ENCODE measurements at places on chromosomes 3 and 15.

DNA sequence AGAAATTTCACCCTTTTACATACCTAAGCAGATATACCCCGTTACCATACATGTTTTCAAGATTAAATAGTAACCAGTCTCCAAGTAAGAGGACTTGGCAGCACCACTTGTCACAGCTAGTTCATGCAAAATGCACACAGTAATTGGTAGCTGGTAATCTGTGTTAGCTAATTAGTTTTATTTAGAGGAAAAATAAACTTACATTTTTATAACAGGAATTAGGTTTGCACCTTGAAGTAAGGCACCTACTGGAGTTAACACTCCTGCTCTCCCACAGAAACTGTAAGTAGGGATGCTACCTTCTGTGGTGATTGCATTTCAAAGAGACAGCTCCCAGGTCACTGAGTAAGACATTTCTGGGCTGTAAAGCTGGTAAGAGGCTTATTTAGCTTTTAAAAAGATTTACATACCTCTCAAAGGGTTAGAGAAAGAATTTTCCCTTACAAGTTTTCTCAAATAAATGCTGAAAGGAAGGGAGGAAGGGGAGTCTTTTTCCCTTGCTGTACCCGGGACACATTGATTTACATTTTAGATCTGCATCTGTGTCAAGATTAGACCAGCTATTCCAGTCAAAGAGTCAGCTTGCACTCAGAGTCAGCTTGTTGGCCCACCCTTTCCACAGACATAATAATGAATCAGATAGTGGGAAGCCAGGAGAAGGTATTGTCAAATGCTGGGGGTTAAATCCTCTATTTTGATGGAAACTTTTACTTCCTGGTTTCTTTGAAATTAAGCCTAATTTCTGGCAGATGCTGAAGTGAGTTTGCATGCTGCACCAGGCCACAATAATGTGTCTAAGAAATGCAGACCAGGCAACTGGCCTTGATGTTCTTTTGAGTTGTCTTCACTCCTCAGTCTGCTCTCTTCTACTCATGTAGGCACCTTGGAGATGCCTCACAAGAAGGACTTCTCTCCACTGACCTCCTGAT lies 77.6 kb upstream of the CHD2 start:
- no peak for DNase-seq

GRCh38 chr3:126127452-126127851 lies 43.5 kb upstream of the SLC41A3 start:
- no peak for DNase-seq

DNA sequence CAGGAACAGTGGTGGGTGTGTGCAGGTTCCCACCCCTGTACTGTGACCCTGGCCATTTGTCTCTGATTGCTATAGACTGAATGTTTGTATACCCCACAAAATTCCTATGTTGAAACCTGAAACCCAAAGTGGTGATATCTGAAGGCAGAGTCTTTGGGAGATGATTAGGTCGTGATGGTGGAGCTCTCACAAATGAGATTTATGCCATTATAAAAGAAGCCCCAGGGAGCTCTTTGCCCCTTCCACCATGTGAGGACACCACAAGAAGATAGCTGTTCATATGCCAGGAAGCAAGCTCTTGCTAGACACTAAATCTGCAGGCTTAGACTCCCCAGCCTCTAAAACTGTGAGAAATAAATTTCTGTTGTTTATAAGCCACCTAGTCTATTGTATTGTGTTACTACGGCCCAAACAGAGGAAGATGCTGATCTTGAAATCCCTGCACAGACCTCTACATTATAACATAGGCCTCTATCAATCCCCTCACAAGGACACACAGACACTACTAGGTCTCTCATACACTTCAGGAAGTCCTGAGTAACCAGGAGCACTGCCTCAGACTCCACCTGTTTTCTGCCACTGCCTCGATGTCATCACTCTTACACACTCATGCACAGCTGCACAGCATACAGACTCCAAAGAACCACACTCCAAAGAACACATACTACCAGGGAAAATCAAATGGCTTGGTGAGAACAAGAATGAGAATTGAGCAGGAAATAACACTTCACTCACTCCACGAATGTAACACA lies 14.7 kb downstream of the IGSF11 start:
- no peak for DNase-seq

DNA sequence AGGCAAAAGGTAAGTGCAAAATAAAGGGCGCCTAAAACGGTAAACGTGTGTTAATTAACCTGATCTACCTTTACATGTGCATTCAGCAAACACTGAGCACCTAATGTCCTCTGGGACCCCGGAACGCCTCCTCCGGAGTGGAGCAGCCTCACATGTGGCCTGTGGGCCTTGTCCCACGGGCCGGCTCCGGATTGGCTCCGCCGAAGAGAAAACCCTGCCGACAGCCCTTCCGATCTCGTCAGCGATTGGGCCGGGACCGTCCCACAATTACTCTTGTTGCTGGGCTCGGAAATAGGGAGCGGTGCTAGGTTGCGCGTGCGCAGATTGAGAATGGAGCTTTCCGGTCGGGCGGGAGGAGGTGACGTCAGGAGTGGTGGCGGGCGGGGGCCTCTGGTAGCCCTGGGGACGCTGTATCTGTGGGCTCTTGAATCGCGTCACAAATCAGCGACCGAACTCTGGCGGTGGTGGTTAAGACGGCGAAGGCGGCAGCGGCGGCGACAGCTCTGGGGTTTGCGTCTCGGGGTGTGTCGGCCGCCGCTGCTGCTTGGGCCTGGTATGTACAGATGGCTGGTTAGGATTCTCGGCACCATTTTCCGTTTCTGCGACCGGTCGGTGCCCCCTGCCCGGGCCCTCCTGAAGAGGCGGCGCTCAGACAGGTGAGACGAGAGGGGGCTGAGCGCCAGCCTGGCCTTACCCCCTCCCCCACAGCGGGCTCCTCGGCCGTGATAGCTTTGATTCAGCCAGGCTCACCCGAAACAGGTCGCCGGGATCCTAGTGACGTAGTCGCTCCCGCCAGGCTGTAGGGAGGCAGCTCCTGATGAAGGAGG lies at the start of gene SENP2:
TSS of gene SENP2 (plus strand) at position 437 of the 827 bp plus-strand sequence. CDS start at position 556, 119 bp downstream.
- DNase-seq, result peak; percentile 100

DNA sequence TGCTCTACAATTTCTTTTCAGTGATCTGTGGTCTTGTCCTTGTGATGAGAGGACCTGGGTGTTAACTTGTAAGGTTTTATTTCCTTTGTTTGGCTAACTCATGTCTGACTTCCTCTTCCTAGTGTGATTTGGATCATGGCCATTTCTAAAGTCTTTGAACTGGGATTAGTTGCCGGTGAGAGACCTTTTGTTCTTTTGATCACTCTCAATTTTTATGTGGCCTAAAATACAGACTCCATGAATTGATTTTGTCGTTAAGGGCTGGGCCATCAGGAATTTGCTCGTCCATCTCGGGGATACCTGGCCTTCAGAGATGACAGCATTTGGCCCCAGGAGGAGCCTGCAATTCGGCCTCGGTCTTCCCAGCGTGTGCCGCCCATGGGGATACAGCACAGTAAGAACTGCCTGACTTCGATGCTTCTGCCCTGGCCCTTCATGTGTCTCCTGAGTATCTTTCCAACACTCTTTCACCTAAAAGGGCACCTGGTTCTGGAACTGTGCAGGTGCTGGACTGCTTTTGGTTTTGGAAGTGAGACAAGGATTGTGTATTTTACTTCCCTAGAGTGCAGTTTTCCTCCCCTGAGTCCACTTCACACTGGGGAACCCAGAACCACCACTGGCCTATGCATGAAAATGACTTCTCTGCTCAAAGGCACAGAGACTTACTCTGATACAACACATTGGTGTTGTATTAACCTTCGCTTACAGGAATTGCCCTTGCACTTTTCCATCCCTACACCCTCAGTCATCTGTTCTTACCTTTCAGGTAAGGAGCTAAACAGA lies 13.1 kb upstream of the LRRC2 start:
- DNase-seq, result peak; percentile 27

DNA sequence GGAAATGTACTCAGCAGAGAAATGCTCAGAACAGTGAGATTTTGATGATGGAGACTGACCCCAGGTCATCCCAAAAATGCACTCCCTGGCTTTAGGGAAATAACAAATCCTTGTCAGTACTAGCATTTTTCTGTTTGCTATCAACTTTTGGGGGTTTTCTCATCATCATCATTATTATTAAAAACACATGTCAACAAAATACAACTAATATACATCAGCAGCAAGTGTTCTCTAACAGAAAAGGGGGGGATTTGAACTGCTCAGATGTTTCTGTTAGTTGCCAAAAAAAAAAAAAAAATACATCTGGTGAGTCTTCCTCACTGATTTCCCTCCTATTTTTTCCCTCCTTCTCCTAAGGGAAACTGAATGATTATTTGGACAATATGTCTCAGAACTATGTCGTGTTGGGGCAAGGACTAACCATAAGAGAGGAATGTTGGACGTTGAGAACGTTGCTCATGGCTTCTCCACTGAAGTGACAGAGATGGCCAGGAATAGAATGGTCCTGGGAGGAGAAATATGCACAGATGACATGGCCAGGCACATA lies 230.0 kb upstream of the MCTP2 start:
- DNase-seq, result no peak

DNA sequence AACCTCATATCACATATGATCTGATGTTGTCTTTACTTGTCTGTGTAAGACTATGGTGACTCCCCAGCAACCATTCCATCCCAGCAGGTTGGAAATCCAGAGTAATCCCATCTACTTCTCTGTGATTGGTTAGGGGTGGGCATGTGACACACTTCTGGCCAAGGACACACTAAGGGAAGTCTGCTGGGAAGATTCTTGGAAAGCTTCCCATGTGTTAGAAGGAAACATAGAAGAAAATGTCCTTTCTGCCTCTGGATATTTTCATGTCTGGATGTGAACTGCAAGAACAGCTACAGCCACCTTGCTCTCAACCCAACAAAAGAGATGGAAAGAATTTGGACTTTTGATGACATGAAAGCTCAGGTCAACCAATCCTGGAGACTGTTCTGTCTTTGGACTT lies 2.6 kb upstream of the UBE2Q2 start:
- no peak for DNase-seq

DNA sequence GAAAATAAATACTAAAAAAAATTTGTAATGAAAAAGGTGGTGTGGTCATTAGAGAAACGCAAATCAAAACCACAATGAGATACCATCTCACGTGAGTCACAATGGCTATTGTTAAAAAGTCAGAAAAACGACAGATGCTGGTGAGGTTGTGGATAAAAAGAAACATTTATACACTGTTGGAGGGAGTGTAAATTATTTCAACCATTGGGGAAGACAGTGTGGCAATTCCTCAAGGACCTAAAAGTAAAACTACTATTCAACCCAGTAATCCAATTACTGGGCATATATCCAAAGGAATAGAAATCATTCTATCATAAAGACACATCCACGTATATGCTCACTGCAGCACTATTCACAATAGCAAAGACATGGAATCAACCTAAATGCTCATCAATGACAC lies 120.3 kb downstream of the MYO9A start:
- no peak for DNase-seq

- DNase-seq, result no peak
Observed at GRCh38 chr3:60912876-60913275, 338.4 kb downstream of the FHIT start.

- DNase-seq, result no peak
Observed at GRCh38 chr15:95486224-95486623, 844.3 kb upstream of the NR2F2 start.

DNA sequence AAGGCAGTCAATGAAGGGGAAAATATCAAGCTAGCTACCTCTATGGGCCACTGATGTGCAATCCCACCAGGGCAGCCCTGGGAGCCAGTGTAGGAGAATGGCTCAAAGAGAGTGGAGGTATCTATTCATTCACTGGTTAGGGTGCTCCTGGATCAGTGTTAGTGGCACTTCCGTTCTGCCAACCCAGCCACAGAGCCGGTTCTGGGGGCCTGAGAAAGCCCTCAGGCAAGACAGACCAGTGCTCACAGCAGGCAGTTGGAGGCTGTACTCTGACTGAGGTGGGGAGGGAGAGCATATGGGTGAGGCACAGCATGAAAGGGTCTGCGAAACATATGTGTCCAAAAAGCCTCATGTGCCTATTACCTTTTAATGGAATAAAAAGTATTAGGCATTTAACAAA lies 109.3 kb downstream of the KCNMB2 start:
- DNase-seq, result no peak

GRCh38 chr3:139112230-139112558 lies 67.5 kb upstream of the PRR23C start:
- no peak for DNase-seq

DNA sequence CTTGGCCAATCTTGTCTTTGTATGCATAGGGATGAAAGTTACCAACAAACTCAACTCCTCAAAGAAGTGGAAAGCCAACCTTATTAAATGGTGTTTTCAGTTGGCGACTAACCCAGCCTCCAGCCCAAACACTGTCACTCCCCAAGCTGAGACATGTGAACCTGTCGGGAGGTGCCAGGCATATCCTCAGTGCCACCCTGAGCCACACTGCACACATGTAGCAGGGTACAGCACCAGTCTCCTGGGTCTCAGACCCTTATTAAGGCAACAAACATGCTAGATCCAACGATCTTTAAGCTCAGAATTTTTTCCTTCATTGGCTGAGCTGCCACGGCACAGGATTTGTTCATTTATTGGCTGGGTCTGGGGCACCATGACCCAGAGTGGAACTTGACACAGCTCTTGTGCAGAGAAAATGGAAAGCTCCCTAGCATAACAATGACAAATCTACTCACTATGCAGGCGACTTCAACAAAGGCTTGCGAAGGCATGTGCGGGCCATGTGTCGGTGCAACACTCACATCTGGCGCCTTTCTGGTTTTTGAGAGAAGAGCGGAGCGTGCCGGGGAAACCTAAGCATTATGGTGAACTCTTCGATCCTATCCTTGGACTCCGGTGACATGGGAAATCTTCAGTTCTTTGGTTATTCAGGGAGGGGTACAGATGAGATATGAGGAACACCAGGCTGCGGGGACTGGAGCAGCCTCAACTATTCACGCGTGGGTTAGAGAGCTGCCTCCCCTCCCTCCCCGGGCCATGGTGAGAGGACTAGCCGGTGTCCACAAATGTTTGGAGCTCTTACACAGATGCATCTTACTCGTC lies 190.1 kb downstream of the FAM43A start:
- no peak for DNase-seq

DNA sequence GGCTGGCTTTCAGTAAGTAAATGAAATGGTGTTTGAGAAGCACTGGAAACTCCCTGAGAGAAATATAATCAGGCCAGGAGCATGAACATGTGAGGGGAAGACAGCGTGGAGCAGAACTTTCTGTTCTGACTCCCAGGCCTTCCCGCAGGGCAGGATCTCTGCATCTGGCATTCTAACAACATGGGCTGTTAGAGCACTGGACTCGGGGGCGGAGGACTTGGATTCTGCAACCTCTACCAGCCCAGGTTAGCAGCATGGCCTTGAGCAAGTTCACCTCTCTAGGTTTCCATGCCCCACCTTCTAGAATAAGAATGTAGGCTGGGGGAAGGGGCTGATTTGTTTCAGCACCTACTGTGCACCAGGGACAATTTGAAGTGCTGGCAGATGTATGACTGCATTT lies 12.5 kb upstream of the BFSP2 start:
- no peak for DNase-seq

DNA sequence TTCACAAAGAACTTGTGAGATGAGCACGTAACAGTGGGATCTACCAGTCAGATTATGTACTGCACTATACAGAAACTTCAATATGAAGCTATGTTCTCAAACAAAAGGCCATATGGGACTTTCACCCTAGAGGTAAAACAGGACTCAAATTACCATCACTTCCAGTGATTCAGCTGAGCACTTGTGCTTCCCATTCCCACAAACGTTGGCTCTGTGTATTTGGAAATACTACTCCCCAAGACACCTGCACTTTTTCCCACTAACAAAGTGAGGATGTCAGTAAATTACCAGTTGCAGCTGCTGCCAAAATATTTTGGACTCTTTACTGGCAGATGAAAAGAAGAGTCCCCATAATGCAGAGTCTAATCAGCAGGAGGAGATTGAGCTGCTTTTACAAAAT lies 1570.1 kb downstream of the SI start:
- DNase-seq, result no peak
